ENCODE measurements at places on chromosomes 5 and 9.

- DNase-seq, result peak; percentile 54
Measured at GRCh38 chr5:88660947-88661805, 221.8 kb downstream of the MEF2C start.

GRCh38 chr5:116566251-116566650, 8.4 kb downstream of the SEMA6A start:
- DNase-seq, result no peak

DNA sequence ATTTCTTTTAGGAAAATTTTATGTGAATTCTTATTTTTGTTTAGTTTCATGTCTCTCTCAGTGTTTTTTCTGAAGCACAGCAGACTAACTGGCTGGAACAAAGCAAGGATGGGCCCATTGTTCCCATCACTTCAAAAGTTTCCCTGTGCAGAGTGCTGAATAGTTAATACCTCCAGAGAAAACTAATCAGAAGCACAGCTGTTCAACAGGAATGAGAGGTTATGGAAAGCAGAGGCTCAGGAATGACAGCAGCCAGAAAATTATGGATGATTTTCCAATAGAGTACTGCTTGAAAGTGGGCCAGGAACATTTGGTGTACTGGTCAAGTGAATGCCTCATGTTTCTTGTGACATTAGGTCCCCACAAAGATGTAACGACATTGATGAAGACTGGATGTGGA, 173.0 kb upstream of the TARS1 start:
- no peak for DNase-seq

DNA sequence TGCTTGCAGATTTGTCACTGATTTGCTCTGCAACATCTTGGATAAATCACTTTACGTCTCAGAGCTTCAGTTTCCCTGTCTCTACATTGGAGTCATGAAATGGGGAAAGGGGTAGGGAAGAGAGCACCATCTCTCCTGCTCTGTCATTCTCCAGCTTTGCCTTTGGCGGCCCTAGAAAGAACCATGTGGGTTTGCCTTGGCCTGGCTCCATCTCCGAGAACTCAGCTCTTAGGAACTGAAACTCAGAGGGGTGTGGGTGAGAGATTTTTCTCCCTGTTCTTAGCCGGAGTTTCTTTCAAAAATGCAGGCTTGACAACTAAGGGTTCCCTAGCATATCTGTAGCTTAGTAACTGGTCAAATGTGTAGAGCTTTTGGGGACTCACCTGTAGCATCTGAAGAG, 123.5 kb downstream of the SMARCA2 start:
- DNase-seq, result no peak

DNA sequence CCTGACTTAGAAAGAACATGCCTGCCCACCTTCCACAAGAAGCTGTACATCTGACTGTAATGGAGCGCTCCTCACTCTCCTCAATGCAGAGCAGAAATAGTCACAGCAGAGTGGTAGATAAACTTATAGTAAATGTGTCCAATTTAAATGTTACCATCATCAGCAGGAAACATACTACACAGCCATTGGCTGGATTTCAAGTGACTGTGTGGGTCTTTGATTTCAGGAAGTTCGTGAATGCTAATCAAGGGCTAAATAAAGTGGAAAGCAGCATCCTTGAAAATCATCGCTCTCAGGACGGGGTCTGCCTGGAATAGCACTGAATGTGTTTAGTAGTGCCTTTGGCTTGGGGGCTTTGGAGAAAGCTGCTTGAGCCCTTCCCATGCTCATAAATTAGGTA, 32.4 kb upstream of the CRHBP start:
- no peak for DNase-seq

DNA sequence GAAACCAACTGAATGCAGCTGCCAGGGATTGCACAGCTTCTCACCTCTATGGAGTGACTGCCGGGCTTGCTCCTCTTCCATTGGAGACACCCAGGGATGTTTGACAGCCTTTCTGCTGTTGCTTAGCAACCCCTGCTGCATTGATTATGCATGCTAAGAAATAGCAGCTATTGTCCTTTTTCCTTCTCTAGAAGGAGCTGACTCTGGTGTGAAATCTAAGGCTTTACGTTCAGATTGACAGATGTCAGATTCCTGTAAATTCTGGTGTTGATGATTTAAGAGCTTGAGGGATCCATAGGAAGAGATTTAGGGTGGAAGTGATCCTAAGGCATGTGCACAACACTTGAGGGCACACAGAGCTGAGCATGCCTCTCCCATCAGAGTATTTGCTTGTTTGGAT, 267.7 kb downstream of the NTRK2 start:
- DNase-seq, result no peak

GRCh38 chr5:65482736-65483545, 1.2 kb upstream of the ADAMTS6 start:
- no peak for DNase-seq

DNA sequence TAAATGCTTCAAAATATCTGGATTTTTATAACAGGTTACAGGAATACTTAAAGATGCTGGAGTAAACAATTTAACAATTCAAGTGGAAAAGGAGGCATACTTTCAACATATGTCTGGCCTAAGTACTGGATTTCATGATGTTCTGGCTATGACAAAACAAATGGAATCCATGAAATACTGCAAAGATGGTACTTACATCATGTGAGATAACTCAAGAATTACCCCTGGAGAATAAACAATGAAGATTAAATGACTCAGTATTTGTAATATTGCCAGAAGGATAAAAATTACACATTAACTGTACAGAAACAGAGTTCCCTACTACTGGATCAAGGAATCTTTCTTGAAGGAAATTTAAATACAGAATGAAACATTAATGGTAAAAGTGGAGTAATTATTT, 35.6 kb downstream of the SLC30A5 start:
- no peak for DNase-seq

DNA sequence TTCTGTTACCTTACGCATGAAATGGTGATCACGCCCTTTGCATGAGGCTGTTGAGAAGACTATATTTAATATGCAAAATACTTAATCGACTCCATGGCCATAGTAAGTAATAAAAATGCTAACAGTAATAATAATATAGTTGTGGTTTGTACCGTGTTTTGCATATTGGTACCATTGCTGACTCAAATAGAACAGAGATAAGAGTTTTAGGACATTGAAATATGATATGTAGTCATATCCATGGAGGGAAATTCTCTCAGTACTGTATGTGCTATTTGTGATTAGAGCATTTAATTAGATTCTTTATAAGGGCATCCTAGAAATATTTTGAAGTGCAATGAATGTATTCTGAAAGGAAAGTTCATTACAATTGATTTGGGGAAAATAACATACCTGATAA, 41.9 kb downstream of the CFAP90 start:
- no peak for DNase-seq

- no peak for DNase-seq
Measured at GRCh38 chr9:21399956-21400355, 9.0 kb upstream of the IFNA8 start.

GRCh38 chr9:16521868-16522411, 348.5 kb downstream of the BNC2 start:
- DNase-seq, result no peak

- DNase-seq, result no peak
Measured at GRCh38 chr5:54887663-54888062, 97.7 kb downstream of the ESM1 start.

DNA sequence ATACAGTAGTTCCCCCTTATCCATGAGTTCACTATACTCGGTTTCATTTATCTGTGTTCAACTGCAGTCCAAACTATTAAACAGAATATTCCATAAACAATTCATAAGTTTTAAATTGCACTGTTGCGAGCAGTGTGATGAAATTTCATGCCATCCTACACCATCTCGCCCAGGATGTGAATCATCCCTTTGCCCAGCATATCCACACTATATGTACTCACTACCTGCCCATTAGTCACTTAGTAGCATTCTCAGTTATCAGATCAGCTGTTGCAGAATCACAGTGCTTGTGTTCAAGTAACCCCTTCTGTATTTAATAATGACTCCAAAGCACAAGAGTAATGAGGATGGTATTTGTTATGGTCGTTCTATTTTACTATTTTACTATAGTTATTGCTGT, 51.5 kb downstream of the SHOC1 start:
- DNase-seq, result no peak

DNA sequence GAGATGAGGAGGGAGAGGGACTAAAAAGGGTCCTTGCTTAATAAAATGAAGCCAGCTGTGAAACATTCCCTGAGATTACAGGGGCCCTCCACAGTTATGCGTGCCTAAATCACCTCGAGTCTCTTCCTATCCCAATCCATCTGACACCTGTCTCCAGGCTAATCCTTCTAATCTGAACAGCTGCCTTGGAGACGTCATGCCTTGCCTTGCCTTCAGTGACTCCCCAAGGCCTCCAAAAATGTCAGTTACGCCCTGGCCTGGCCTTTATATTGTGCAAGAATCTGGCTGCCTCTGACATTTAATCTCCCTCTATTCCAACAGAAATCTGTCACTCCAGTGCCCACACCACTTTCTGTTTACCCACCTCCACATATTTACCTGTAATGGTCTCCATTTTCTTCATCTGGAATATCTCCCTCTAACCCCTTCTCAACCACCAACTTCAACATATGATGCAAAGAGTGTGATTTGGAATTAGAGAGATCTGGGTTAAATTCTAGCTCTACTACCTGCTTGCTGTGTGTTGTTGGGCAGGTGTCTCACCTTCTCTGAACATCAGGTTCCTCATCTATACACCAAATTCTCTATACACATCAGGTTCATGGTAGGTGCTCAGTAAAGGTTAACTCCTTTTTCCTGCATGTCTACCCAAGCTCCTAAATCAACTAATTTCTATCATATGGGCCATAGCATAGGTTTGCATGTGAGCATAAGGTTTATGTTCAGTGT, 57.9 kb downstream of the PTCD2 start:
- DNase-seq, result no peak

GRCh38 chr9:109887079-109887478, 107.1 kb downstream of the PALM2AKAP2 start:
- no peak for DNase-seq

DNA sequence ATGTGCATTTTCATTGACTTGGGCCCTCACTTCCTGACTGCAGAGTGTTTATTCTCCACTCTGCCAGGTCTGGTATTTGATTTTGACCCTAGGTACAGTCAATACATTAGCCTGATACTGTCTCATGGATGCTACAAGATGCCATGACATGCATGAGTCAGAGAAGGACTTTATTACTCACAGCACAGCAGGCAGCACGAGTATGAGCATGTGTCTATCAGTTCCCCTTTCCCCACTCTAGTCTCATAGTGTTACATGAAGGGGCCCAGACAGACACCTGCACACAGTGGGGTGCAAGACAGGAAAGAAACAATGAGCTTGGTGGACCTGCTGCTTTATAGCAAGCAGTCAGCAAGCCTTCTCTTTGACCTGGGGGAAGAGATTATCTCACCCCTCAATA, 19.6 kb downstream of the ITGA2 start:
- DNase-seq, result no peak

DNA sequence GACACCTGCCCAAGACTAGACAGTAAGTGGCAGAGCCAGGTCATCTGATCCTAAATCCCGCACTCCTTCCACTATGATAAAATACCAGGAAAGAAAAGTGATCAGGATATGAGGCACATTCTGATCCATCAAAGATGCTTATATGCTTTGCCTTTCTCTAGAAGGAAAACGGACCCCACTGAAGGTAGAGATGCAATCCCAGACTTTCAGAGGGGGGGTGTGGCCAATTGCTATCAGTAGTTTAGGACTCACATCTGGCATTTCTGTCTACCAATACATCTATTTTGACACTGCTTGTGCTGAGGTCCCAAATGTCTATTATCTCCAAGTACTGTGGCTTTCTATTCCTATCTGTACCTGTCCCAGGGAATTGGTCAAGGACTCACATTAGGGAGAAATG, 1.7 kb downstream of the TRIM52 start:
- no peak for DNase-seq

GRCh38 chr9:69425136-69425801, 100.3 kb downstream of the ENTREP1 start:
- DNase-seq, result no peak

GRCh38 chr5:14241141-14241540, 98.0 kb downstream of the TRIO start:
- no peak for DNase-seq
